ENCODE measurements at places on chromosomes 1 and 21.

- DNase-seq, result no peak
These were observed 33.7 kb upstream of the NEK7 start for GRCh38 chr1:198123133-198123532.

- DNase-seq, result no peak
These were observed 134.1 kb downstream of the PIGK start for GRCh38 chr1:77085109-77085508.

DNA sequence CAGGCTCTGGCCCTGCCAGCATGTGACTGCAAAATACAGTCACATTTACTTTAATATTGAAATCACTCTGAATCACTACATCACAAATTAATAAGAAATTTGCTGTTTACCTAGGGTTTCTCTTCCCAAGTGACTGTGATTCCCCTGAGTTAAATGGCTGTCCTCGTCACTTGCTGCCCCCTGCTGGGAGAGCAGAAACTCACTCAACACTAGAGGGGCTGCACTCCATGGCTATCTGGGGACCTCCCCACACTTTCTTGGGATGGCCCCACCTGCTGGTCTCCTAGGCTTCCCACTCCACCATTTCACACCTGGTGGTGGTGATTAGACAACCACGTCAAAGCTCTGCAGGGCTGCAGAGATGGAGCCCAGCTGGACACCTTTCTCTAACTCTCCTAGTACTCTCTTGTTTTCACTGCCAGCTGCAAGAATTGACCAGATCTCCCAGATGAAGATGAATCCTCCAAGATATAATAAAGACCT is 63.4 kb downstream of the CD2 start:
- DNase-seq, result peak; percentile 67

- DNase-seq, result no peak
These were observed 172.7 kb upstream of the C8B start for GRCh38 chr1:57138432-57139078.

- DNase-seq, result no peak
These were observed 48.0 kb upstream of the SLC19A1 start for GRCh38 chr21:45590246-45590725.

GRCh38 chr1:201656311-201657032 is 117.5 kb downstream of the NAV1 start:
- peak; percentile 99 for DNase-seq

DNA sequence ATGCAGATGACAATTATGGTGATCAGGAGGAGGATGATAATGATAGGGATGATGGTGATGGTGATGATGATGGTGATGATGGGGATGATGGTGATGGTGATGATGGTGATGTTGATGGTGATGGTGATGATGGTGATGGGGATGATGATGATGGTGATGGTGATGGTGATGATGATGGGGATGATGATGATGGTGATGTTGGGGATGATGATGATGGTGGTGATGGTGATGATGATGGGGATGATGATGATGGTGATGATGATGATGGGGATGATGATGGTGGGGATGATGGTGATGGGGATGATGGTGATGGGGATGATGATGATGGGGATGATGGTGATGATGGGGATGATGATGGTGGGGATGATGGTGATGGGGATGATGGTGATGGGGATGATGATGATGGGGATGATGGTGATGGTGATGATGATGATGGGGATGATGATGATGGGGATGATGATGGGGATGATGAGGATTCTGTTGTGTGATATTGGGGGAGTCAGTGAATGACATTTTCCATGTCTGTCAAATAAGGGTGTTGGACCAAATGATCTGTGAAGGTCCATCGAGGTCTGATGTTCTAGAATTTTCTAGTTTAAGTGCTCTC is 65.6 kb upstream of the RPL11 start:
- no peak for DNase-seq

Data from SJCRH30 (cell line).